ENCODE measurements at places on chromosomes 5 and 9.

- DNase-seq, result no peak
Measured at GRCh38 chr9:35789541-35789940, 1.9 kb upstream of the NPR2 start.

GRCh38 chr5:132839426-132840301 lies 9.2 kb upstream of the SHROOM1 start:
- DNase-seq, result no peak

GRCh38 chr9:14156046-14156445 lies 157.9 kb downstream of the NFIB start:
- no peak for DNase-seq

- DNase-seq, result no peak
Measured at GRCh38 chr5:177399997-177400868, at the start of gene PFN3. Gene PFN3 (minus strand): TSS chr5:177400661. CDS start chr5:177400576, 85 bp downstream.

GRCh38 chr9:136455043-136456002 lies 15.7 kb upstream of the INPP5E start:
- no peak for DNase-seq

- DNase-seq, result no peak
Measured at GRCh38 chr9:76082057-76082456, 191.6 kb downstream of the PCSK5 start.

GRCh38 chr9:116661037-116661954 lies 25.8 kb upstream of the TRIM32 start:
- DNase-seq, result peak; percentile 25

DNA sequence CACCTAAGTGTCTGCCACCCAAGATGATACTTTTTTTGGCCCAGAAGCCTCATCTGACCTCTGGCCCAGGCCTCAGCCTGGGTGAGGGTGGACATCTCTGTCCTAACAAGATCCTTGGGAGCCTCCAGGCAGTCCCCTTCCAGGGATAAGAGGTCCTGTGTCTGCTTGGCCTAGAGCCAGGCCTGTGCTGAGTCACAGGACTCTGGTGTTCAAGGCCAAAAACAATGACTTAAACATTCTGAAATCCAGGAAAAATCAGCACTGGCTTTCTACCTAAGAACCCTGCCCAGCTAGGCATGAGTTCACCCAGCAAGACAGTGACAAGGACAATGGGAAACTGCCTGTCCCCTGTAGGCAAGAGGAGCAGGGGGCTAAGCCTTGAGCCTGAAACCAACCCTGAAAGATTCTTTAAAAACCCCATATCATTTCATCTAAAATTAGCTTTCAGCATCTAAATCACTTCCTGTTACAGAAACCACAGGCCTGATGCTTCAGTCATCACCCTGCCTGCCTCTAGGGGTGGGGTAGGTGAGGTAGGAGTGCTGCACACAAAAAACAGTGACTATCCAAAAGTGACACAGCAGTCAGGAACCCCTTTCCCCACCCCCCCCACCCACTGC lies 29.9 kb downstream of the CSF2 start:
- no peak for DNase-seq

DNA sequence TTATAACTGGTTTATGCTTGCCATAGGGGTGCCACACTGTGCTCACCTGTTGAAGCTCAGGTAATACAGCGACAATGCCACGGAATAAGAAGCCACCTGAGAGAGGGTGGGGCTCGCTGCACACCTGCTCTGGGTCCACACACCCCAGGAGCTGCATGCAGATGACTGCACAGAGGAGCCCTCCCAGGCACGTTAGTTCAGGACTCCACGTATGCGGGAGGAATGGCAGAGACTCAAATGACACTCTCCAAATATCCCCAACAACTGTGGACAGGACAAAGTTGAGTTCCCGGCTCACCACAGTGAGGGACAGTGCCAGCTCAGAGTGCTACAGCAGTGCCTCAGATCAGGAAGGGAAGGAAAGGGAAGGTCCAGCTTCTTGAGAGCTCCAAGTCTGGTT lies 5.8 kb upstream of the FCN1 start:
- DNase-seq, result no peak

DNA sequence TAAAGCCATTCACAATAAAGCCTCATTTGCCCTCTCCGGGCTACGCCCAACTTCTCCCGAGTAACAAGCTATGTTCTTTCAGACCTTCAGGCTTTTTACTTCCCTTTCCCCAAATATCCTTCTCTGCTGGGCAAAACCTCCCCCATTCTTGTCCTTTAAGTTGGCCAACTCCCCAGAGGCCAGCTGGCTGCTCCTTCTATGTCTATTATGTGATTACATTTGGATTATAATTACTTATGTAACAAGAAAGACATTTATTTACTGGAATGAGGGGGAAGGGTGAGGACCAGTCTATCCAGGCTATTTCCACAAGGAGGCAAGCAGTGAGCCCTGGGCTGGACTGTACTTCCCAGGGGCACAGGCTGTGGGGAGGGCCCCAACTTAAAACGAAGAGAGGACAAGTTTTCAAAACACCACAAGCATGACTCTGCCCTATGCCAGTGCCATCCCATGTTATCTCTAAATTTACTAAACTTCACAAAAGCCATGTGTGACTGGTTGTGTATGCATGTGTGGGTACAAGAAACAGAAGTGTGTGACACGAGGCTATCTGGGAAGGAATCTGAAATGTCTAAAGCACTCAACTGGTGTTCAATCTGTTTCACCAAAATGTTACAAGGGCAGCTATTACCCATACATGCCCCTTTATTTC lies 84.5 kb downstream of the GNAQ start:
- DNase-seq, result no peak

GRCh38 chr5:170306381-170306831 lies 8.8 kb upstream of the LCP2 start:
- DNase-seq, result no peak

- no peak for DNase-seq
Measured at GRCh38 chr9:84598921-84599636, 70.5 kb upstream of the NTRK2 start.

- no peak for DNase-seq
Measured at GRCh38 chr5:88287302-88287701, 18.7 kb upstream of the TMEM161B start.
